Stimulated activated CD4-positive, alpha-beta T cell treated with anti-CD3 and anti-CD28 coated beads, Interleukin-4, amount 100 ng/mL, for 1 hour (primary cell): ENCODE measurements at places on chromosomes 16 and 17.

DNA sequence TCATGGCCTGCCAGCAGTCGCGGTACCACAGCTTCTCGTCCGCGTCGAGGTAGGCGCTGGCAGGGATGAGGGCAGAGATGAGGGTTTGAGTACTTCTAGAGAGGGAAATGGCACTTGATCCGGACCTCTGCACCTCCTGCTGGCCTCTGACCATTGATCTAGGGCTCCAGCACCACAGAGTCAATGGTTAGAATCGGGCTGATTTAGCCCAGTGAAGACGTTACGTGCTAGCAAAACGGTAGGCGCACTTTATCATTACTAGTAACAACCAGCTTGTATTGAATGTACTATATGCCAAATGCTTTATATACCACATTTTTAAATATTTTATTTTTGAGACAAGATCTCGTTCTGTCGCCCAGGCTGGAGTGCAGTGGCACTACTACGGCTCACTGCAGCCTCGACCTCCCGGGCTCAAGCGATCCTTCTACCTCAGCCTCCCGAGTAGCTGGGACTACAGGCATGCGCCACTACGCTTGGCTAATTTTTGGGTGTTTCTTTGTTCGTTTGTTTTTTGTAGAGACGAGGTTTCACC, 526 bp downstream of the TSNAXIP1 start:
- no peak for DNase-seq

- DNase-seq: no peak
These were observed 3.6 kb downstream of the PRCD start for GRCh38 chr17:76543482-76543825.

- no peak for DNase-seq
These were observed 1.3 kb downstream of the TOM1L2 start for GRCh38 chr17:17970699-17971430.

DNA sequence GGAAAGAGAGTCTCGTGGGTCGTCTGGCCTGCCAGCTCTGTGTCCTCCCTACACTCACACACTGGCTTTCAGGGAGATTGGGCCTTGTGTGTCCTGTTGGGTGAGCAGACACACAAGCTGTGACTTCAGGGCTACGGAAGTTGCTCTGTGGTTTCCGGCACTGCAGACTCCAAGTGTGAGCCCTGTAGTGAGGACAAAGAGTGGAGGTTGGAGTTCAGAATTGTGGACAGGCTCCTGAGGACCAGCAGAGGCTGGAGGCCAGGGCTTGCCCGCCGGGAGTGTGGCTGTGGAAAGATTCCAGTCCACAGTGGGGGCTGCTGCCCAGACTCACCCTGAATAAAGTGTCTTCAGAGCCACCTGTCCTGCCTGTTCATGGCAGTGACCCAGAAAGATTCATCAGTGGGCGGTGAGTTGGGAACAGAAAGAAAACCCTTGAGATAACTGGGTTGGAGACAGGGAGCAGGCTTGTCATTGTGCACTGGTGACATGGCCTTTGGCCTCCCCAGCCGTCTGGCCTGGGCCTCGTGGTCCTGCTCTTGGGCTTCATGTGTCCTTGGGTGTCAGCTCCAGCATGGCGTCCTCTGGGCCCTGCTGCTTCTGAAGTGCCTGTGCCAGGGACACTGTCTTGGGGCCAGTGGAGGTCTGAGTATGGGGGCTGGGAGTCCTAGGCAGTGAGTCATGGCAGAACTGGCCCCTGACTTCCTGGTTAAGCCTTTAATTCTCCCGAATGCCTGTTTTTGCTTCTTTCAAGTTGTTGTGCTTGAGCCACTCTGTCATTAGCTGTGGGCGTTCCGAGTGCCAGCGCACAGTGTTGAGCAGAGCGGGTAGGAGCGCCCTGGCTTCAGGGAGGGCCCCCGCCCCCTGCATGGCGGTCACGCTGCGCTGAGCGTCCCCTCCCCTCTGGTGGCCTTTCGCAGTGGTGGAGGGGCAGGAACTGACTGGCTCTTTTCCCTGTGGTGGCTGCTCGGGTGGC, 19.9 kb upstream of the ZNF750 start:
- peak; percentile 65 for DNase-seq

GRCh38 chr17:17204041-17204591, 2.0 kb downstream of the PLD6 start:
- no peak for DNase-seq

DNA sequence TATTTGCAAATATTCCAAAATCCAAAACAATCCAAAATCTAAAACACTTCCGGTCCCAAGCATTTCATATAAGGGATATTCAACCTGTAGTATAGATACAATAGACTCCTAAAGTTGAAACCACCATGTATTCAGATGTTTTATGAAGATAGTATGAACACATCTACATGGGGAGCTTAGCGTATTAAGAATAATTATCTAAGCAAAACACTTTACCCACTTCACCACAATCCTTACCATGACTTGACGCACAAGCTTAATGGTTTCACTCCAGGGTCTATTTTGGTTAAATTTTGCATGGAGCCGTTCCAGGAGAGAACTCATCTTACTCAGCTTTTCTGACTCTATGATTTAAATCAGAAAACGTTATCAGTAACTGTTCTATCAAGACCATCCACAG, 3.5 kb downstream of the MED1 start:
- no peak for DNase-seq

GRCh38 chr17:77288115-77288619, 147.4 kb downstream of the SEC14L1 start:
- DNase-seq: no peak

DNA sequence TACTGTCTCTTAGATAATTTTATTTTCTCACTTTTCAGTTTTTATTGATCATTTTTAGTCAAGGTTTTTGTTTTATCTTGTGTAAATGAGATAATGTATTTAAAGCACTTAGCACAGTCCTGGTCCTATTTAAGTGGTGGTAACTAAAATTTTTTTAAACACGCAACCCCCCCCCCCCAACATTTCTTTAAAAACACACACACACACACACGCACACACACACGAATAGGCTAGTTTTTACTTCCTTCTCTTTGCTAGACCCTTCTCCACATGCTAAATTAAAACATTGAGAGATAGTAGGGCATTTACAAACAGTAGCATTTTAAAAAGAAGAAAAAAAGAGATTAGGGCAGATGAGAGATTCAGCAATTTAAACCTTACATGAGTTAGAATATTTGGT, 5.0 kb downstream of the NFATC3 start:
- DNase-seq: no peak

GRCh38 chr16:70511833-70512232, 11.5 kb downstream of the COG4 start:
- DNase-seq: no peak

- DNase-seq: no peak
These were observed 10.1 kb downstream of the CA10 start for GRCh38 chr17:52148288-52148968.

DNA sequence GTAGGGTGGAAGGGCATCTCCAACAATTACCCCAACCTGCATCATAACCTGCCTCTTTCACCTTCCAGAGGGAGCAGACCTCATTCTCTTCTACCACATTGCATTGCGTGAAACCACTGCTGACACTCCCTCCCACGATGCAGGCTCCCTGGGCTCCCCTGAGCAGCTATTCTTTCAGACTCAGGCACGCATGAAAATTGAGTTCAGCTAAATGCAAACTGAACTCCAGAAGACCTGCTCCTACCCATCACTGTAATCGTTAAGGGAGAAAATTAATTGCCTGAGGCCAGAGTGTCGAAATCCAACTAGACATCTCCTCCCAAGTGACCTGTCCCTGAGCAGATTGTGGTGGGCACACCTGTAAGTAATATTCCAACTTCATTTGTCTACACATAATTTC, 186.0 kb downstream of the GRIN2A start:
- no peak for DNase-seq

DNA sequence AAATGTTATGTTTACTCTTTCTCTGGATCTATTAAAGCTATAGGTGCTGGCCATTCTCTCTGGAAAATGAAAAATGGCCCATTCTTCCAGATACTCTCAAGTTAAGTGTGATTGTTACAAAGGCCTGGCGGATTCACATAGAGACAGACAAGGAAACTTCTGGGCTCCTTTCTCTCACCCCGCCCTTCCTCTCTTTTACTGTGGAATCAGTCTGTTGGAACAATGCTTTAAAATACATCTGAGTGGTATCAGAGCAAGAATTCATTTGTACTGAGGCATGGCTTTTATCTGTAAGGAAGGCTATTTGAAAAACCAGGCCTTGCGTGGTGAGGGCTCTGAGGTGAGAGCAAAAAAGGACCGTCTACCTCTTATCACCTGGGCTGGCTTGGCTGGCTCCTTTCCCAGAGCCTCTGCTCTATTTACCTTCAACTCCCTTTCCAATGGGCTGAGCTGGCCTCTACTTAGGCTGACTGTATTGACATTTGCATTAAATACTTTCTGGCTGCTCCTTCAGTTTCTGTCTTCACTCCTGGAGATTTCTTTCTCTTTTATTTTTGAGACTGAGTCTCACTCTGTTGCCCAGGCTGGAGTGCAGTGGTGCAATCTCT, 274.0 kb downstream of the PHKB start:
- no peak for DNase-seq

- peak; percentile 70 for DNase-seq
These were observed 112.4 kb downstream of the SPECC1 start for GRCh38 chr17:20121359-20122253.

GRCh38 chr16:63618896-63619485, 1502.9 kb downstream of the CDH11 start:
- no peak for DNase-seq

- no peak for DNase-seq
These were observed 191.8 kb downstream of the XYLT1 start for GRCh38 chr16:17278988-17279387.

DNA sequence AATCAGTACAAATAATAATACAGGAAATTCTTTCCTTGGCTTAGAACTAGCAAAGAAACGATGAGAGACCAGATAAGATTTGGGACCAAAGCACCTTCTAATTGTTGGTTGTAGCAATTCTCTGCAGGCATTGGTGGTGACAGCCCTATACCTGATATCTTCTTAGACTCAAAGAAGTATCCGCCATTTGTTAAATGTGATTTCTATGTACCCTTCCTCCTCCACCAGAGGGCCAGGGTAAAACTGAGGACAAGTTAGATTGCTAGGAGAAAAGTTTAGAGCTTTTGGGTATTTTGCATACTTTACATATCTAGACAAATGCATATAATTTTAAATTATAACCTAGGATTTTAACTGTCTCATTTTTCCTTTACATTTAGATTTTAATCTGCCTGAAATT, 304.3 kb downstream of the HS3ST4 start:
- DNase-seq: no peak

DNA sequence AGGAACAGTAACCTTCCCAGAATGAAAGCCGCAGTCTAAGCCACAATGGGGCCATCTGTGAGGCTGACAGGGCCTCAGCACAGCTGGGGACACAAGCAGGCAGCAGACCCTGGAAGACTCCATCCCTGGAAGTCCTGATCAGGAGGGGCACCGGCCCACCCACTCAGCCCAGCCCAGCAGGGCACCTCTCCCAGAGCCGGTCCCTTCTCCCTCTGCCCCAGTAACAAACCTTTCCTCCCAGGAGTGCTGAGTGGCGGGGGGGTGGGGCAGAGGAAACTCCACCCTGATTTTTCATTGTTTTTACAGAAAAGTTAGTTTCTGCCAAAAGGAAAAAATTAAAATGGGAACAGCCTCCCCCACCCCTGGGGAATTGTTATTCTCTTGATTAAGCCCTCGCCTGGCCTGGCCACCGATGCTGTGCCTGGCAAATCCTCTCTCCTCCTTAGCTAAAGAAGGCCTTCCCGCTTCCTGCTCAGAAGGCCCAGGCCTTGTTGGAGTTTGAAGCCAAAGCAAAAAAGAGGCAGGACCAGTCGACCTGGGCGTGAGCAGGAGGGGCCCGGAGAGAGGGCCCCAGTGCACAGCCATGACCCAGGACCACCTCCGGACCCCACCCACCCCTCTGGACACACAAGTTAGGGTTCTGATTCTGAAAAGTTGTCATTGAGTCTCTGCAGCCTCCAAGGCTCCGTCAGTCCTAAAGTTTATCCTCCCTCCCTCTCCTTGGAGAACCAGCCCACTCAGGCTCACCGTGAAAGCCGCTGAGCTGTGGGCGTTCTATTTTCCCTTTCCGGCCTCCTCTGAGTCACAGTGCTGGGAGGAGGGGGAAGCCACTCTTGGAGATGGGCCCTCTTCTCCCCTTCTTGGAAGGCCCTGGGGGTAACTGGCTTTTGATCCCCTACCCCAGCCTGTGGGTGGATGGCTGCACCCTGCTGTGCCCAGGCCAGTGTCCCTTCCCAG, 128.4 kb upstream of the TNRC6C start:
- DNase-seq: no peak

DNA sequence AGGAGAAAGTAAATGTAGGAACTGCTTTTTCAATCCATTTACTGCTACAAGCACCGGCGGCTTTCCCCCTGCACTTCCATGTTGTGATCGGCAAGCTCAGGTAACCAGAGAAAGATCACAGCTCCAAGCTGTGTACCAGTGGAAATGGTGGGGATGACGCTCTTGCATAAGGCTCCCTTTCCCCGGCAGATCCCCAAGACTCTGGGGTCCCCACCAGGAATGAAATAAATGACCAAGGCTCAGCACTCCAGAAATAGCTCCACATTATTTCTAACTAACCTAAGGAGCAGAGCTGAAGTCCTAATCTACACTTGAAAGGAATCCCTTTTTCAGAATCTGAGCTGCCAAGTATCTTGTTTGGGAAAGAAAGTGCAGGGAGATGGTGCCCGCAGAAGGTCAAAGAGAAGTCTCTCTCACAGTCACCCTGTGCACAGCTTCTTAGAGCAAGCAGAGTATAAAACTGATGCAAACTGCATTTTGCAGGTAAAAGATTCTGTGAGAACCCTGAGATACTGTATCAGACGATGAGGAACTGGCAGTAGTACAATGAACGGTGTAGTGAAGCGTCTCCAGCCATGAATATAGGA, 11.1 kb downstream of the GRB2 start:
- no peak for DNase-seq

- no peak for DNase-seq
These were observed 319.3 kb downstream of the RBFOX1 start for GRCh38 chr16:7651803-7652570.

DNA sequence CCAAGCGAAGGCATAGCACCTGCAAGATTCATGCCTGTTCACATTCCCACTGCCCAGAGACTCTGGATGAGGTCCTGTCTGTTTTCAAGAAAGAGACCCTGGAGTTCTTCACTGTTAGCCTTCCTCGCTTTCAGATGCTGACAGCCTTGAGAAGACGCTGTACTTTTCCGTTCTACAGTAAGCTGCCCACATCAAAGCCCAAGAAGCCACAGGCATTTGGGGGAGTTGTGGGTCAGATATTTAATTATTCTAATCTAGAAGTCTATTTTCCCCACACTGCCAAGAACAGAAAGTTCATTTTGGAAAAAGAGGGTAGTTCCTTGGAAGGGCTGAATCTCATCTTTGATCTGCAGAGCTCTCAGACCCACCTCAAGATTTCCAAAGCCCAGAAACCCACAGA, 127.9 kb downstream of the AXIN2 start:
- DNase-seq: no peak

GRCh38 chr17:13510062-13510461, 91.7 kb downstream of the HS3ST3A1 start:
- DNase-seq: no peak

GRCh38 chr16:89061086-89061485, 32.6 kb upstream of the ACSF3 start:
- no peak for DNase-seq
